ENCODE measurements at places on chromosomes 16 and 17.

GRCh38 chr17:47204722-47205418 lies 4.3 kb upstream of the MYL4 start:
- peak; percentile 77 for DNase-seq

DNA sequence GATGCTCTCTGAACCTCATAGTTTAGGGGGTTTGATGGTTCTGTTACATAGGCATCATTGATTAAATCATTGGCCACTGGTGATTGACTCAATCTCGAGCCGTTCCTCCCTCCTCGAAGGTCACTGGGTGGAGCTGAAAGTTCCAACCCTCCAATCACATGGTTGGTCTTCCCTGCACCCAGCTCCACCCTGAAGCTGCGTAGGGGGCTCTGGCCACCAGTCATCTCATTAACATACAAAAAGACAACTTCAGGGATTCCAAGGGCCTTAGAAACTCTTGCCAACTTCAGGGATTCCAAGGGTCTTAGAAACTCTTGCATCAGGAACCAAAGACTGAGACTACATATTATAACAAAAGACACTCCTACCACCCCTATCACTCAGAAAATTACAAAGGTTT lies 306.5 kb upstream of the TNRC6C start:
- DNase-seq, result no peak

- no peak for DNase-seq
Measured at GRCh38 chr16:54630284-54630967, 300.2 kb upstream of the IRX5 start.

- DNase-seq, result no peak
Measured at GRCh38 chr17:81509972-81510784, 2.4 kb downstream of the ACTG1 start.

DNA sequence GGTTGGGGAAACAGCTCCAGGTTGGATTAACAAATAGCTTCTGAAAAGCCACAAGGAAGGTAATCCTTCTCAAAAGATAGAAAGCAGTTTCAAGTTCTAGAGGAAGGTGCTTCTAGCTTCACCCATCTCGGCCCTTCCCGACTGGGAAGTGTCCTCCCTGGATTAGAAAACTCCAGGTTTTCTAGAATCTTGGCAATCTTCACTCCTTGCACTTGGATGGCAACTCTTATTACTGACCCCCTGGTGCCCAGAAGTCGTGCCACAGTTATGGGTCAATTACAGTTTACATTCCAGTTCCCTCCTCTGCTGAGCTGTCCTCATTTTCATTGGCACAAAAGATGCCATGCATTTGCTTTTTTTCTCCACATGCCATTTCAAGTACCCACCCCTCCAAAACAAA lies 65.6 kb downstream of the SMG6 start:
- DNase-seq, result no peak

DNA sequence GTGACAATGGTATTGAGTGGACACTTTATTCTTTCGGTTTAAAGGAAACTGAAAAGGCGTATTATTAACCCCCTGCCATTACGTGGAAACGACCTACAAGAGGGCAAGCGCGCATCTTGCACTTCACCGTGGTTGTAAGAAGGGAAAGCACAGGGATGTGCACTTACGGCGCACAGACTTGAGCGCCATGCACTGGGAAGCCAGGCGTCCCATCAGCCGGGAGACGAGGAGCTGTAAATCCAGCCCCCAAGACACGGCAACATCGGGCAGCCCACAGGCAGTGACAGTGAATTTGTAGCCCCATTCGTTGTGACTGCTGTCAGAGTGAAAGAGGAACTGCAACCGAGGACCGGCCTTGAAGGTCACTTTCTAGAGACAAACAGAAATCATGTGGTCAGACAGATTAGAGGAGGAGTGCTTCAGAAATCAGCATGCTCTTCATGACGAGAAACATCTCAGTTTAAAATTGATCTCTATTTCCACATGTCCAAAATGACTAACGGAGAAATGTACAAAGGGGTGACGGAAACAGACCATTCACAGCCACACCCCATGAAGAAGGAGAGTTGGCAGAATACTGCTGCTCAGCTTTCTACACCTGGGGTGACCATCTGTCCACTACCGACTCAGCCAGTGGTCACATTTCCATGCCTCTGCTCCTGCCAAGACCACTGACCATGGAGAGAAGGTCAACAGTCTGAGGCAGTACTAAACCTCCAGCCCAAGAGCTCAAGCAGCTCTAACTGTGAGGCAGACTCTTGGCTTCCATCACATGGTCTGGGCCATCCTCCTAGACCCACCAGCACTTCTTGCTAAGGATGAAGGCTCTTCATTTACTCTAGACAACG lies 68.6 kb downstream of the ZZEF1 start:
- DNase-seq, result peak; percentile 92

GRCh38 chr17:2691965-2692780 lies 19.4 kb downstream of the CLUH start:
- no peak for DNase-seq

DNA sequence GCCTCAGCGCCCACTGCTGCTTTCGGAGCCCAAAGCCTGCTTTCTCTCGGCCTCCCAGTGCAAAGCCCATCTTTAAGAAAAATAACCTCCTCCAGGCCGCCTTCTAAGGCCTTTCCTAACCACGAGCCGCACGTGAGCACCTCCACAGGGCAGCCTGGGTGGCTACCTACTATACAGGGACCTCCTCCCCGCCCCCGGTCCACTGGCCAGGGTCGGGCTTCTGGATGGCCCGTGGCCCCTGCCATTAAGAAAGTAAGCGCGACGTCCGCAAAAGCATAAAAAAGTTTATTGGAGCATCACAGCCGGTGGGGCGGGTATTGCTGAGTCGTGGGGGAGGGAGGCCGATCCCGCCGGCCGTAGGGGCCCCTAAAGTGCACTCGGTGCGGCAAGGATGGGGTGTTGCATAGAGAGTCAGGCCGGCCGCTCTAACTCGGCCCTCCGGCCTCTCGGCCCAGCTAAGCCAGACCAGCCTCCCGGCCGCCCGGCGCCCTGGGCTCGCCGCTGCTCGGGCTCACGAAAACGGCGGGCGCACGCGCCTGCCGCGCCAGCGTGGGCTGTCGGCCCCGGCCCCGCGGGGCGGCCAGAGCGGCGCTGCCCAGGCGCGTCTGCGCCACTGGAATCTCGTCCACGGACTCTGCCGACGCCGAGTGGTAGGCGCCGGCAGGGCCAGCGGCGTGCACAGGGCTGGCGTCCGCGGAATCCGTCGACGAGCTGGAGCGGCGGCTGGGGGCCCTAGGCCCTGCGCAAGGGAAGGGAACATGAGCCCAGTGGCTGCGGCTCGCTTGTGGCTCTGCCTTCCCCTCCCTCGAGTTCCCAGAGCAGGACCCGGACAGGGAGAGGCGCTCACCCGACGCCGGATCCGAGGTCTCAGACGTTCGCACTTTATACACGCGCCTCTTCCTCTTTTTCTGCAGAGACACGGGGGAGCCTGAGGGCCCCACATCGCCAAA lies 1.1 kb upstream of the TPPP3 start:
- no peak for DNase-seq

GRCh38 chr17:43418441-43419374 lies 19.9 kb downstream of the ARL4D start:
- DNase-seq, result no peak

- no peak for DNase-seq
Measured at GRCh38 chr16:17339764-17340541, 130.8 kb downstream of the XYLT1 start.

DNA sequence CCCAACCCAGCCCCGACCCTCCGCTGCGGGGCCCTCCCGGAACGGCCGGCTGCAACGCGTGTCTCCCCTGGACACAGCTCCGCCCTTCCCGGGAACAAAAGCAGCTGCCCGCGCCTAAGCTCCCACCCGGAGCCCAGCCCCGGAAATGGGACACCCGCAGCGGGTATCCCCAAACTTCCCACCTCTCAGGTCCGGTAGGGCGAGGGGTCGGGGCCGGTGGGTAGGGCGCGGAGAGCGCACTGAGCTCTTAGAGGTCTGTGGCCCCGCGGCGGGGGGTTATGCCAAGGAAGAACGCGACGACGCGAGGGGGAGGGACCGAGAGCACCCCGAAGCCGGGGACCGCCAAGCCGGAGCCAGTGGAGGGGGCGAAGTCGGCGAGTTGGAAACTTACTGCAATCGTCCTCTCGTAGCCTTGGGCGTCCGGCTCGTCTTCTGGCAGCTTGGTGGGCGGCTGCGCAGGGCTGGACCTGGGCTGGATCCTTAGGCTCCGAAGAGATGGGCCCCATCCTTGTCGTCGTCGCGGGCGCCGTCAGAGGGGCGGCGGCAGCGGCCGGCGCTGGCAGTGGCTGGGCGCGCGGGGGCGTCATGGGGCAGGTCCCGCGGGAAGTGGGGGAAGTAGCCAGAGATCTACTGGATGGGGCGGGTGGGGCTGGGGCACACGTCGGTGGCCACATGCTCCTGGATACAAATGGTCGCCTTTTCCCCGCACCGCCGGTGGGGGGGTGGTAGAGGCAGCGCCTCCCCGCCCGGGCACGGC lies 6.9 kb downstream of the USP6 start:
- DNase-seq, result no peak

GRCh38 chr16:53433509-53433908 lies 762 bp upstream of the RBL2 start:
- no peak for DNase-seq

DNA sequence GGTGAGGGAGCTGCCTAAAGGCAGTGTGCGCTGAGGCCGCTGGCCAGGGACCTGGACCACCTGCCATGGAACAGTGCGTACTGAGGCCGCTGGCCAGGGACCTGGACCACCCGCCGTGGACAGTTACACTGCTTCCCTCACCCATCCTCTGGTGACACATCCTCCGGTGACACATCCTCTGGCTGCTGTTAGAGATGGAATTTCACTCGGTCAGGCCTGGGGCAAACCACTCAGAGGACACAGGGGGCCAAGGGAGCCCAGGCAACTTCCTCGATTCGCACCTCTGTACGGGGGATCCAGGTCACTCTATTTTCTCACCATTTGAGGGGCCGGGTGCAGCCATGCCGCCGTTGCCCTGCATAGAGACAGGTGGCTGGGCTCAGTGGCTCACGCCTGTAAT lies 32.4 kb upstream of the RPTOR start:
- no peak for DNase-seq

GRCh38 chr16:65783709-65784474 lies 582.6 kb upstream of the CDH5 start:
- no peak for DNase-seq

- DNase-seq, result no peak
Measured at GRCh38 chr17:38451840-38452529, 23.7 kb downstream of the ARHGAP23 start.

- no peak for DNase-seq
Measured at GRCh38 chr17:38538906-38539305, 66.8 kb downstream of the SRCIN1 start.

DNA sequence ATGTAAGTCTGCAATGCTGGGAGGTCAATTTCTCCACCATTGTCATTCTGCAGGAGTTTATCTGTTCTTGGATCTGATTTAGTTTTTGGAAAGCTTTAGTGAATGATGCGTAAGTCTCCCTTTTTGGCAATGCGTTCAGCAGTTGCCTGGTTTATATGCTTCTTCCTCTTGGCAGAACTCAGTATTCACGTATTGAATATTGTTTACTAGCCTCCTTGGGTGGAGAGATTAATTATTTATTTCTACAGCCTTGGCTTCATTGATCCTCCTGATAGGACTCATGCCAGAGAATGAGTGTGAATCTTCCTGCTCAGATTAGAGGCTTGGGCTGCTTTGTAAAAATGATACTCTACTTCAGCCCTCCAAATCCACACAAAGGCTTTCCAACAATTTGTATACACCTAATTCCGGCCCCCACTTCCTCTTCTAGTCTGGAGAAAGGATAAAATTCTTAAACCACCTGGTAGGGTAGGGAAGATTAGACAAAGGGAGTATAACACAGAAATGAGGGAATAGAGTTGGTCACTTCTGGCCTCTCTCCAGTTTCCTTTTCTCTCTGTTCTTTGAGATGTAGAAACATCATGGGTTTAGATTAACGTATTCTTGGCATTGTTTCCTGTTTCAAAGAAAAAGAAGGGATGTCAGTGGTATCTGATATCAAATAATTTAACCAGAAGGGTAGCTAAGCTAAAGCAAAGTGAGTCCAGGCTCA lies 929.8 kb downstream of the KCNJ2 start:
- DNase-seq, result no peak

GRCh38 chr17:27751166-27751565 lies 49.2 kb downstream of the NOS2 start:
- DNase-seq, result no peak

DNA sequence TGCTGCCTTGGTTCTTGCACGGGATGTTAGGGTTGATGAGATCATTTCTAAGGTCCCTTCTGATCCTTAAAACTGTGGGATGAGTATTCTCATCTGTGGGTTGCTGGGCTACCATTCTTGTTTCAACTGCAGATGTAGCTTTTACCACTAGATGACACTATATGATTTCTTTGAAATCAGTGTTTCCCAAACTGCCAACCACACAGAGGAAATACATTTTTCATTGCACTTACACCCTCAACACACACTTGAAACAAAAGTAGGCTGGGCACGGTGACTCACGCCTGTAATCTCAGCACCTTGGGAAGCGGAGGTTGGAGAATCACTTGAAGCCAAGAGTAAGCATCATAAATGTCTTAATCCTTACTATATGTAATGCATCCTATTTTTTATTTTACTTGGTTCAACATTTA lies 15.3 kb downstream of the LCMT1 start:
- no peak for DNase-seq

DNA sequence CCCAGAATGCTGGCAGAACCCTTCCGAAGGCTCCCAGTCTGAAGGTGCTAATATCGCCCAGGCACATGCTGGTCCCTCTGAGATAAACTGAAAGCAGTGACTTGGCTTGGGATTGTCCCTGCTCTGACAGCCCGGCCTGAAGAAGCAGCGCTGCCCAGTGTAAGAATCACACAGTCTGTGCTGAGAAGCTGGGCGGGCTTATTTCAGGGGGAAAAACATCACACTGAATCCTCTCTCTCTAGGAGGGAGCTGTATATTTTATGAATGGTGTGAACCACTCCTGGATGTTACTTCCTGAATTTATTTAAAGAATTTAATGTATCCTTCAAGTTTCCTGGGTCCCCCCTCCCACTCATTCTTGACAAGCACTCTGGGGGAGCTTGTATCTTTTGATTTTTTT lies 36.3 kb downstream of the GAS7 start:
- no peak for DNase-seq

DNA sequence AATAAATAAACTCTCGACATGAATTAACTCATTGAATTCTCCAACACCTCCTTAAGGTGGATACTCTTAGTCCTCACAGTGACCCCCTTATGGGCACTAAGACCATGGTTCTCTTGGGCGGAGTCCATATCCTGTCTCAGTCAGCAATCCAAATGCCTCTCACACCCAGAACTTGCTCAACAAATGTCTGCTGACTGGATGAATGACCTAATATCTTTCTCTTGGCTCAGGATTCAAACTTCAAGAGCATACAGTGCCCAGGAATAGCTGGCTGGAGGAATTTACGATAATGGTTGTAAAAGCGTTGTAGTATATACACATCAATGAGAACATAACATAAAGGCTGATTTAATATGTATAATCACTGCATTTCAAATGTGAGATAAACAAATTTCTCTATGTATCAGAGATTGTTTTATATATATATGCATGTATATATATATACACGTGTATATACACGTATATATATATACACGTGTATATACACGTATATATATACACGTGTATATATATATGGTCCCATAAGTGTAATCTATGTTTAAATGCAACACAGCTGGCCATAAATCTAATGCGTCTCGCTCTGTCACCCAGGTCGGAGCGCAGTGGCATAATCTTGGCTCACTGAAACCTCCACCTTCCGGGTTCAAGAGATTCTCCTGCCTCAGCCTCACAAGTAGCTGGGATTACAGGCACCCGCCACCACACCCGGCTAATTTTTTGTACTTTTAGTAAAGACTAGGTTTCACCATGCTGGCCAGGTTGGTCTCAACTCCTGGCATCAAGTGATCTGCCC lies 6.5 kb upstream of the UBB start:
- no peak for DNase-seq
